NCI-H1105 (cell line): ENCODE measurements at places on chromosomes 7 and 10.

DNA sequence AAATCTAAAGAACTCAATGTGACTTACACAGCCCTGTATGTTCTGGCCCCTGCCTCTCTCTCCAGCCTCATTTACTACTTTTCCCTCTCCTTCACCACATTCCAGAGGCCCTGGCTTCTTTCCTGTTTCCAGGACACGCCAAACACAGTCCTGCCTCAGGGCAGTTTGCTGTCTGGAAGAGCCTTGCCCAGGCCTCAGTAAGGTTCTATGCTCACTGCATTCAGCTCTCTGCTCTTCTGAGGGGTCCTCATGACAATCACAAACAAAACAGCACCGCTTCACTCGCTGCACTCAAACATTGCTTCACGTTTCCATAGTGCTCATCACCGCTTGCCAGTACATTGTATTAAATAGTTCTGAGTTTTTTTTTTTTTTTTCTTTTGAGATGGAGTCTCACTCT lies 35.1 kb upstream of the GARS1 start:
- no peak for DNase-seq

DNA sequence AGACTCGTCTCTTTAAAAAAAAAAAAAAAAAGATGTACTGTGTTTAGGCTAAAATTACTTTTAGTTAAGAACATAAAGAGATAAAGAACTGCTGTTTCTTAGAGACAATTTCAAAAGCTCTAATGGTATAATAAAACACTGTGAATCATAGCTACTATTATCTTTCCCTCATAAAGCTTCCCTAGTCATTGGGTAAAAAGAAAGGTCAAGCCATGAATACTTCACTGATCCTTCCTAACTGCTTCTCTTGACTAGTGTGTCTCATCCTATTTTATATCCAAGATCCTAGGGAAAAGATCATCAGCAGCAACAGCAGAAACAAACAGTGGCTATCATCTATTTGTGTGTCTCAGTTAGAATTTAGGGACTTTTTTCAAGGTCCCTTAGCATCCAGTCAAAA lies 10.5 kb downstream of the YME1L1 start:
- DNase-seq, result no peak

GRCh38 chr7:137951700-137952425 lies 50.0 kb downstream of the CREB3L2 start:
- DNase-seq, result no peak

DNA sequence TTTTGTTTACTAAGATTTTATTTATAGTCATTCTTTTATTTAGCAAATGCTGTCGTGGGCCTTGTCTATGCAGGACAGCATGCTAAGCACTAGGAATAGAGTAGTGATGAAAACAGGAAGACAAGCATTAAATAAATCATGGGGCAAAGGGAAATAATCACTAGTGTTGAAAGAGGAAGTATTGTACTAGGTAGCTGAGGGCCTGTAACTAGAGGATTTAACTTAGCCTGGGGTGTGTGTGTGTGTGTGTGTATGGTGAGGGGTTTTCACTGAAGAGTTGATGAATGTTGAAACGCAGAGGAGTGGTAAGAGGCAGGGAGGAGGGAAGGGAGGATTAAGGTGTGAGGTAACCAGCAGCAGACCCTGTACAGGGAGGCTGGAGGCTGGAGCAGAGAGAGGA lies 446.4 kb downstream of the SDK1 start:
- no peak for DNase-seq
